Activated CD8-positive, alpha-beta memory T cell treated with anti-CD3 and anti-CD28 coated beads for 4 hours (primary cell): ENCODE measurements at places on chromosomes 16 and 17.

DNA sequence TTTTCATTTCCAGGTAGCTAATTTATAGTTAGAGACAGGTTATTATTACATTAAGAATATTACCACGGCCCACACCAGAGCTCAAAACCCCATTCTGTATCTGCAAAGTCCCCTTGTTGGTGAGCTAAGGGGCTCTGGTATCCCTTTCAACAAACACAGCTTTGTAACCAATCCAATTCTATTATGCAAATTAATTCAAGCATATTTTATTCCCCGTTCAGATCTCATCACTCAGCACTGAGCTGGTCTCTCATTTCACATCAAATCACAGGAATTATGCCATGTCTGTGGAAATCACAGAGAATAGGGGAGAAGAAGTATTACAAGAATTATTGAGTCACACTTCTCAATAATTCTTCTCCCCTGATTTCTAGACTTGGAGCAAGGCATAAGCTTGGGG lies 111.7 kb downstream of the CDH11 start:
- DNase-seq = no peak

- DNase-seq = no peak
Measured at GRCh38 chr16:10921536-10922327, 20.5 kb downstream of the DEXI start.

DNA sequence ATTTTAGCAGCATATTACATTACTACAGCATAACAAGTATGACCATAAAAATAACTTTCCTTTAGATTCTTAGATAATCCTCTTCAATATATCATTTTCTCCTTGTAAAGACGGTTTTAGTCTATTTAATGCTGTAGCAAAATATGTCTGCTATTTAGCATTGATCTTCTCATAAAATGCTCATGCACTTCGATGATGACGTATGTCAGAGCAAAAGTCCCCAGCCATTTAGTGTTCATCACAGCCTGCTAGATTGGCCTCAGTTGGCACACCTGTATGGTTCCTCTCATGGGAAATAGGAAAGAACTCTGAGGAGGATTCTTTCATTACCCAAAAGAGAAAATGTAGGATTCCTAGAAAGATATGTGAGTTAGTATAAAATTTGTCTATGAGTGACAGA lies 232.2 kb downstream of the MAP2K6 start:
- no peak for DNase-seq

GRCh38 chr17:1769822-1770477 lies 8.1 kb downstream of the SERPINF1 start:
- DNase-seq = no peak

DNA sequence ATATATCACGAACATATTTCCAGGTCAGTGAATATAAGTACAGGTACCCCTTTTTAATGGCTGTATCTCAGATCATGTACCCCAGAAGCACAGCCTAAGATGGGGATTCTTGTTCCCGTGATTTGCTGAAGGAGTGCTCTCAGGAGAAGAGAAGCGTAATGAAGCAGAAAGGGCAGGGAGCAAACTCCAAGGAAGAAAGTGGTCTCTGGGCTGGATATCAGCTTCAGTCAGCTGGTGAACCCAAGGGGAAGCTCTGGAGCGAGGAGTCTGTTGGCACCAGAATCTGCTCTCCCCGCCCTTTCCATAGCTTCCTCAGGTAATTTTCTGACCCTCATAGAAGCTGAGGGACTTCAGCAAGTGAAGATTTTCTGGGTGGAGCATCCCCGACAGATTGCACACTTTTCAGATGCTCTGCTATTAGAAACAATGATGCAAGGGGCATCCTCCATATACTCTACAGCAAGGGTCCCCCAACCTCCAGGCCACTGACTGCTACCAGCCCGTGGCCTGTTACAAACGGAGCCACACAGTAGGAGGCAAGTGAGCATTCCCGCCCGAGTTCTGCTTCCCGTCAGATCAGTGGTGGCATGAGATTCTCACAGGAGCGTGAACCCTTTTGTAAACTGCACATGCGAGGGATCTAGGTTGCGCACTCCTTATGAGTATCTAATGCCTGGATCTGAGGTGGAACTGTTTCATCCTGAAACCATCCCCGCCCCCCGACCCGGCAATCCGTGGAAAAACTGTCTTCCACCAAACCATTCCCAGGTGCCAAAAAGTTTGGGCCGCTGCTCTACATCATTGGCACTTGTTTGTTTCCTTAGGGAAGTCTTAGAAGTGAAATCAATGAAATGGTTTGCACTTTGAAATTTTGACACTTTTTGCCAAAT lies 4.4 kb downstream of the FAHD1 start:
- no peak for DNase-seq

DNA sequence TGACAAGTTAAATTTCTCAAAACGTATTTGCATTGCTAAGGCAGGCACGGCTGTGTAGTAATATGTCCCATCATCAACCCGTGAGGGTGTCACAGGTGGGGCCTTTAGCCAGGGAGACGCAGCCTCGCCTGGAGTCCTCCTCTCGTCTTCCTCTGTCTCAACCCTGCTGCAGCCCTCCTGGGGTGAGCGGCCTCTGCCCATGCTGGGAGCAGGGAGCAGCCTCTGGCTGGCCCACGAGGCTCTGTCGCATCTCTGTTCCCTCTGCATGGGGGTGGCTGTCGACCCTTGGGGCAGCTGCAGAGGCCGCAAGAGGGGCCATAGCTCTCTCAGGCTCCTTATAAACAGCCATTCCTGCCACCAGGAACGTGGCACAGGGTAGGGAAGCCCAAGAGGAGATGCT lies 806 bp upstream of the SMIM5 start:
- DNase-seq = no peak

DNA sequence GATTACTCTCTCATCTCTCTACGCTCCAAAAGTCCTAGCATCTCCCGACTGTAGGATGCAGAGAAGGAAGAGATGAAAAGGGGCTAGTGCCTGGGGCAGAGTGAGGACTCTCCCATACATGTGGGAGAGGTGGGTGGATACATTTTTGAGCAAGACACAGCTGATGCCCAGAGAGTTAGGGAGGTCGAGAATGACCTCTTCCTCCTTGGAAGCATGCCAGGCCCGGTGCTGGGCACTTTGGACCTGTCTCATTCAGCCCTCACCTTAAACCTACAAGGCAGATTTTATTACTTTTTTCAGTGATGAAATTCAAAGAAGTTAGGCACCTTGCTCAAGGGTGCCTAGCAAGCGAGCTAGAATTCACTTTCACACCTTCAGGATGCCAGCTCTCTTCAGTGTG lies 38.2 kb downstream of the WSCD1 start:
- no peak for DNase-seq

DNA sequence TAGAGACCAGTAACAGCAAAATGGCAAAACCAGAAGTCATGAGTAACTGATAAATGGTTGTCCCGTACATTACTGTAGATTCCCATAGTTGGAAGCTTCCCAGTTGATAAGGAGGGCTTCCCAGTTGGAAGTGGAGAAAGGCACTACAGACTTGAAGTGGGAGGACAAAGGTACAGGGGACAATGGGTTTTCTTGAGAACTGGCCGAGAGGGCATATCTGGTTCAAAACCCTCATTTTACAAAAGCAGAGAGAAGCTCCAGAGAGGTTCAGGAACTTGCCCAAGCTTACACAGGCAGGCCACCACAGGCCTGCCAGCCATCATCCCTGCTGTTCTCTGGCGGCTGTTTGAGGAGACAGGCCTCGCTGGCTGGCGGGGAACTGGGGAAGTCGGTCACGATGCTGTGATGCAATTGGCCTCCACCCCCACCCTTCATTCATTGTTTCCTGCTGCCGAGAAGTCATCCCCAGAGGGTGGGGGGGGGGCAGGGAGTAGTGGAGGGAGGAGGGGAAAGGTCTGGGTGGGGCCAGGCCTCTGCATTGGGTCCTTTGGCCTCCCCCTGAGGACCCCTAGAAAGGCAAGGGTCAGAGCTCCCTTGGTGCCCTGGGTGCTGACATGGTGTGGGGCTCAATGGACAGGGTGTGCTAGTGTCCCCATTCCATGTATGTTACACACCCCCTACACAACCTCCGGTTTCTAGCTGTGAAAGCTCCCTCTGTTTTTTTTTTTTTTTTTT lies 3.0 kb downstream of the UBALD2 start:
- DNase-seq = peak; percentile 68

DNA sequence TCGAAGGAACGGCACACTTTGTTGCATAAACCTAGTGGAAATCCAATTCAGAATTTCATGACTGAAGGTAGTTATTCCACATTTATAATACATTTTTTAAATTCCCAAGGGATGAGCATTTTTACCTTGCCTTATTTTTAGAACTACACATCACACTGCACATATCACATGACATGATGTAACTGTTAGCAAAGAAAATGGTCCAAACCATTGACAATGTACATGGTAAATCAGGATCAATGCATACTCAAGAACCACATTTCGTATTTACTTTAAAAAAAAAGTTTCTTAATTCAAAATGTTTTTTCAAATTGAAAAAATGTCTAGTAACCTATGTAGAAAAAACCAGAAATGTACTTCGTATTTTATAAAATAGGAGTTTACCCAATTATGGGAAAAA lies 2.5 kb downstream of the KANSL1 start:
- DNase-seq = no peak

DNA sequence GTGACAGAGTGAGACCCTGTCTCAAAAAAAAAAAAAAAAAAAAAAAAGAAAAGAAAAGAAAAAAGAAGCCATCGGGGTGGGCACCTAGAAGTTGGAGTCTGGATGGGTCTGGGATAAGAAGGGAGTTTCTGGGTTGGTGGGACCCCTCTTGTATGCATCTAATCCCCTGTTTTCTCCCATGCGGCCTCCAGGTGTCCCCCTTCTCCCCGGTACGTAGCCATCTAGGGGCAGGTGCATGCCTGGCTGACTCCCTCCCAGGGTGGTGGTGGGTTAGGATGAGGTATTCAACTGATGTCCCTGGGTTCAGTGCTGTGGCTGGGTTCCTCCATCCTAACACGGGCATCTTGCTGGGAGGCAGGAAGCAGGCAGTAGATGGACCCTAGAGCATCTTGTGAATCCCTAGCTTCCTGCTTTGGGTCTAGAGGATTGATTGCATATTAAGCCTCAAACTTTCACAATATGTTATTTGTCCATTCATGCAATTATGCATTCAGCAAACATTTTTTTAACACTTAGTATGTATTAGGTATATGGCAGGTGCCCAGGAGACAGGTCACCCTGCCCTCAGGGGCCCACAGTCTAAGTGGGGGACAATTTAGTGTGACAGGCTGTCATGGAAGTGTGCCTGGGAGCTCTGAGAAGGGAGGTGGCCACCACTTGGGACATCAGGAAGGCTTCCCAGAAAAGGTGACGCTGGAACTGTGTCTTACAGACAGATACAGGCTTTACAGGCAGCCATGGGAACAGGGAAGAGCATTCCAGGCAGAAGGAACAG lies 13.1 kb downstream of the FMNL1 start:
- DNase-seq = no peak

GRCh38 chr16:78957317-78958100 lies 643.0 kb downstream of the MAF start:
- no peak for DNase-seq

GRCh38 chr17:80277751-80278671 lies 17.4 kb downstream of the RNF213 start:
- DNase-seq = no peak

DNA sequence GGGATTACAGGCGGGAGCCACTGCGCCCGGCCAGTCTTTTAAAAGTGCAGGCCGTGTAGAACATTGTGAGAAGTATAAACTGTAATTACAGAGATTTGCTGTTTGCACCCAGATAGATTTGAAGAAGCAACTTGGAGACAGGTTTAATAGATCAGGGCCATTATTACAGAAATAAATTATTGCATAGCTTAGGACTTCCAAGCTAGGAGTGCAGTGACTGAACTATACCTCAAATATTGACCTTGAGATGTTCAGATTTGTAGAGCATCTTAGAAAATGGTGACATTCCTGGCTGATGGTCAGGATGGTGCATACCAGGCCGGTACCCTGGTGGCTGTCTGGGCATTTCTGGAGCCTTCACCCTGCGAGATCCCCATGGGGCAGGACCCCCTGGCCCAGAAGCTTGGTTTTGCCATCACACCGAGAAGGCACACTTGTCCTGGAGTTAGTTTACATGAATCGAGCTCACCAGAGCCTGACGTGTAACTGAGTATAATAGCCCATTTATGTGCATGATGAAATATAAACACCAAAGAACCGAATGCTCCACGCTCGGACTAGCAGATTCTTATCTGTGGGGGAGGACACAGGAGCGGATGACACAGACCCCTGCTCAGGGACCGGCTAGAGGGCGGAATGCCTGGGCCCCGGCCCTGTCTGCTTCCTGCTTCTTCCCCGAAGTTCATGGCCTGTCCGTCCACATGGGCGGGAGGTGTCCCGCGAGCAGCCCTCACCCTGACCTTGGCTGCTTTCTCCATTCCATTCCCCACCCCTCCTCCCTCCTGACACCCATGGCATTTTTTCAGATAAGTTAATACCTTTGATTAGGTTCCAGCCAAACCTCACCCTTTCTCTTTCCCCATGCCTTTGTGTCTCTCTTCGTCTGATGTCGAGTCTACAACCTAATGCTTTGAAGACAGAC lies 32.1 kb downstream of the CCDC40 start:
- DNase-seq = no peak

DNA sequence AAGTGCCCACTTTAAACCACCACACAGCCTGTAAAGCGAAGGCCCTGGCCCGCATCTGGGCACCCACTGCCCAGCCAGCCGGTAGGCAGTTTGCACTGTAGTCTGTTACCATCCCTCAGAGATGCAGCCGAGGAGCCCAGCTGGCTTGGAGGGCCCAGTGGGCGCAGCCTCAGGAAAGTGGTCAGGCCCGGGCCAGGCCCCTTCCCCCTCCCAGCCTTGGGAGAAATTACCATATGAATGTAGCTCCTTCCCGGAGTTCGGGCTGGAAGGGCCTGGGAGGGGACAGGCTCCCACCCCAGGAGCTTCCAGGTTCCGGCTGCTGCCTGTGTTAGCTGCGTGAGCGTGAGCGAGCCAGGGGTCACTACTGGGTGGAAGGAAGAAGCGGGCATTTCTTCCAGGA lies 325.4 kb downstream of the SEC14L1 start:
- no peak for DNase-seq

DNA sequence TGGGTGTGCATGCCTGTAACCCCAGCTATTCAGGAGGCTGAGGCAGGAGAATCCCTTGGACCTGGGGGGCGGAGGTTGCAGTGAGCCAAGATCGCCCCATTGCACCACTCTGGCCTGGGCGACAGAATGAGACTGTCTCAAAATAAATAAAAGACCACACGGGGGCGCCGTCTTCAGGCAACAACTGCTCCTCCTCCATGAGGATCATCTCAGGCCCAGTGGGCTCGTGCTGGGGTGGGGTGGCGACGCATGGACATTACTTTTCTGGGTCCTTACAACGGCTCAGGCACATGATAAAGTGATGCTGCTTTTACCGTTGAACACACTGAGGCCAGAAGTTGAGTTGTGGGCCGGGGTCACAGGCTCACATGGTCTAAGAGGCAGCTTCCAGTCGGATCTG lies 56.2 kb downstream of the PRMT7 start:
- DNase-seq = no peak
